ENCODE measurements at places on chromosomes 2 and 18. TPM values are rescaled to one million over a fixed set of nuclear protein-coding genes. Genes with fewer than 3 reads are reported as not detected.

The UGT1A8 gene
- total RNA-seq: not detected

The SLC8A1 gene
- total RNA-seq: 4.6 TPM

The FABP1 gene
- total RNA-seq: not detected

The GPR39 gene
- 0.38 TPM for total RNA-seq

The IL36RN gene
- not detected for total RNA-seq

The SH2D6 gene
- total RNA-seq: 0.28 TPM

The CRYGC gene
- not detected for total RNA-seq

The CNTNAP5 gene
- 0.09 TPM for total RNA-seq

The BUB1 gene
- 12.2 TPM for total RNA-seq

The BMP10 gene
- total RNA-seq: not detected

The ALPP gene
- not detected for total RNA-seq

The CCNYL1 gene
- total RNA-seq: 26.4 TPM

The GKN2 gene
- total RNA-seq: not detected

The ERICH2 gene
- total RNA-seq: not detected

The GALNT14 gene
- not detected for total RNA-seq

The TMEFF2 gene
- total RNA-seq: not detected

The SERPINB3 gene
- total RNA-seq: not detected

The STARD6 gene
- not detected for total RNA-seq

The GYPC gene
- total RNA-seq: 5.8 TPM

The FAM237A gene
- total RNA-seq: not detected

The MSTN gene
- total RNA-seq: not detected

The UGT1A6 gene
- not detected for total RNA-seq

The CD226 gene
- 0.09 TPM for total RNA-seq

The ASPRV1 gene
- total RNA-seq: 0.09 TPM

The CCDC102B gene
- total RNA-seq: 2.5 TPM

Measured in endothelial cell of coronary artery (primary cell).